GM23338 (cell line): ENCODE measurements at places on chromosomes 5 and 9.
A peak's percentile ranks its signal among the peaks of the same experiment; 100 is the strongest.

DNA sequence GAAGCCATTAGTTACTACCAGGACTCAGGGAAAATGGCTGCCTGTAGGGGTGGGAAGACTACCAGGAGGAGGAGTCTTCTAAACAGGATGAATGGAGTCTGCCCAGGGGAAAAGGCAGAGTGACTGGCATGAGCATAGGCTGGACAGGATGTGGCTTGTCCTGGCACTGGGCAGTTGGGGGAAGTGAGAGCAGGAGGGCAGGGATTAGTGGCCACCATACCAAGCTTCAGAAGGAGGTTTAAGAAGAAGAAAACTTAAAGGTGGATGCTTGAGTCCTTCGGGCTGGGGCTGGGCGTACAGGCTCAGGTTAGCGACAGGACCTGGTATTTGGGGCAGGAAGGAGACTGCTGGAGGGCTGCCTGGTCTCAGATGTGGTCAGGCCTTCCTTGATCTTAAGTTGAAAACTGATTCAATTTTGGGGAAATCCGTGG is 5.0 kb upstream of the NSD1 start:
- DNase-seq: no peak

DNA sequence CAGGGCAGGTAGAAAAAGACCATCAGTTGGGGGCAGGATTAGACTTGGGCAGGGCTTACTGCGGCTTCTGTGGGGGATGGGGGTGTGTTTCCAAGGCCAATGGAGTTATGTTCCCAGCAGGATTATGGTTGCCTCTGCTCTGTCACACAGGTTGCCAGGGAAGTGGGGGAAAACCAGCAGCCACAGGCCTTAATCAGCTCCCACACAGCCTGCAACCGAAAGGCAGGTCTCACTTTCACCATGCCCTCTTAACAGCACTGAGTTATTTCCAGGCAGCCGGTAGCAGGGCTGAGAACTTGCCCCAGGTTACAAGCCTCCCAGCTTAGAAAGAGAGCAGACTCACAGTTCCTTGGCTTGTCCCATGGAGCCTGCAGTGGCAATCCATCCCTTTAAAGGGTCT is 205.5 kb downstream of the FGF10 start:
- DNase-seq: no peak

DNA sequence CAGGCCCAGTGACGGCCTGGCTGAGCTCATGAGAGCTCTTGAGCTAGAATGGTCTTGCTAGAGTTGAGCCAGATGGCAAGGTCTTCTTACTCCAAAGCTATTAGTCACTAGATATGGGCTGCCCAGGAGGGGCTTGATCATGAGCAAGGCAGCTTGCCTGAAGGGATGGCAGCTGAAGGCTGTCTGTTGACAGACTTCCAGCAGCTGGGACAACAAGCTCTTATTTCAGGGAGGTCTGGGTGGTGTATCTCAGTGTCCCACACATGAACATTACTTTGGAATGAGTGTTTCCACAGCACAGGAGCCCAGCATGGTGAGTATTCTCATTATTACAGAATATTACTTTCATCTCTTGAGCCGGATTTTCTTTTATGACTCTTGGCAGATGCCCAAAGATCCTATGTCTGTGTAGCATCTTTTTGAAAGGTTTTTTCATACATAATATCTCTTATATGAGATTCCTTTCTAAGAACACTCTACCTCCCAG is 414.1 kb downstream of the ARHGEF28 start:
- no peak for DNase-seq

GRCh38 chr5:172596638-172597231 is 44.3 kb upstream of the NEURL1B start:
- DNase-seq: no peak

GRCh38 chr5:173501922-173502321 is 114.5 kb downstream of the BOD1 start:
- no peak for DNase-seq

DNA sequence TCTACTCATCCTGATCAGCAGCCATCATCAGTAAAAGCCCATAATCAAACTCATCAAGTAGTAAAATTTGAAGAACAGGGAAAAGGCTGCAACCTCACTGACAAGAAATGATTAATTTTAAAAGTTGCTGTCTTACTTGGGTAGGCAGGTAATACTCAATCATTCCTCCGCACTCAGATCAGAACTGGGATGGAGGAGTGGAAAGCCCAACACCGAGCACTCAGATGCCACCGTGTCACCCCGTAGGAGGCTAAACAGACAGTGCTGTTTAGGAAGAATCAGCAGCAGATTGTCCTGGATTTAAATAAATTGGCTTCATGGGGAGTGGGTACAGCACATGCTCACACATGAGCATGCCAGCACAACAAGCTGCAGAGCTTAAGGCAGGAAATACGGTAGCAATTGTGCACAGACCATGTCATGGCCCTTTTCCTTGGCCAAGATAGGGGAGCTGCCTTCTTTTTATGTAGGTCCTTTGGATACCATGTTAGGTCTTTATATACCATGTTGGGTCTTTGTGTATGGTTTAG is 92.6 kb upstream of the CDH6 start:
- no peak for DNase-seq

DNA sequence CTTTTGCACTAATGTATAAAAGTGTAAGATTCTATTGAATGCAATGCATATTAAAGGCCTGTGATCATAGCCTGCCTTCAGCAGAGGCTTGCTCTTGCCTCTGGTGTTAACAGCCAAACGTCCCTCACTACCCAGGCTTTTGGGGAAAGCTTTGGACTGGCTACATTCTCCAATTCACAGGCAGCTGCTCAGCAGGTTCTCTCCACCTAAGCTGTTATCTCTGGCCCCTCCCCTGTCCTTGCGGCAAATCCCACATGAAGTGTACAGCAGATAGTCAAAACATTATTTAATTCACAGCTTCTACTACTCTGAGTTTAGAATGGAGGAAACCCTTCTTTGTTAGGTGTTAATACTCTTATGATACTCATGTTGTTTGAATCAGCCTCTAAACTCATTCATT is 45.9 kb upstream of the GADD45G start:
- no peak for DNase-seq

DNA sequence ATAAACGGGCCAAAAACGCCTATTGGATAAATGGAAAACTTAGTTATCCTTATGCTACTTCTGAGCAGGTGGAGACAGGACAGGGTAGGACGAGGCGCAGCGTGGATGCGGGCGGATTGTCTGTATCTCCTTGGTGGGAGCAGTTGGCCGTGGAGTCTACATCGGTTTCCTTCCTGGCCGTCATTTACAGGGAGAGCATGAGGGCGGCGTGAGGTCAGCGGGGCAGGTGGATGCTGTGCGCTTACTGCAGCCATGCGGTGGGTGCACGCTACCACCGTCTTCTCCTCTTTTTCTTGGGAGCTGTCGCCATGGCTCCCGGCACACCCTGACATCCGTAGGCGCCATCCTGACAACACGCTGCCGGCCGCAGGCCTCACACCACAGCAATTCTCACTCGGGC is 121.3 kb downstream of the ADAMTS2 start:
- DNase-seq: no peak

GRCh38 chr9:127698985-127699670 is 7.7 kb upstream of the CFAP157 start:
- peak; percentile 98 for DNase-seq
